ENCODE measurements at places on chromosomes 7 and 10. TPM values are rescaled to one million over a fixed set of nuclear protein-coding genes. Genes with fewer than 3 reads are reported as not detected.

PLAC9 gene
- total RNA-seq, result 0.19 TPM

TRIP6 gene
- 62.6 TPM for total RNA-seq

EIF4H gene
- total RNA-seq, result 515 TPM

PTPRN2 gene
- total RNA-seq, result 1.9 TPM

ASZ1 gene
- total RNA-seq, result not detected

HGF gene
- total RNA-seq, result 0.82 TPM

MRLN gene
- total RNA-seq, result not detected

MACC1 gene
- total RNA-seq, result not detected

FAS gene
- 16.8 TPM for total RNA-seq

SHH gene
- total RNA-seq, result under 0.01 TPM

TMEM176B gene
- not detected for total RNA-seq

C10orf53 gene
- not detected for total RNA-seq

FLNC gene
- 69.6 TPM for total RNA-seq

ANKRD30A gene
- total RNA-seq, result not detected

GHRHR gene
- not detected for total RNA-seq

PPP1R3C gene
- total RNA-seq, result 0.57 TPM

GDF2 gene
- total RNA-seq, result not detected

KCNIP2 gene
- 0.31 TPM for total RNA-seq

HMX2 gene
- not detected for total RNA-seq

LRGUK gene
- total RNA-seq, result 0.16 TPM

CALD1 gene
- total RNA-seq, result 135 TPM

GPR15LG gene
- not detected for total RNA-seq

MACROH2A2 gene
- 0.16 TPM for total RNA-seq

NRF1 gene
- total RNA-seq, result 8.4 TPM

TMEM213 gene
- total RNA-seq, result not detected

SPDYE9 gene
- not detected for total RNA-seq

C7orf33 gene
- total RNA-seq, result not detected

SAMD9L gene
- total RNA-seq, result 26.6 TPM

NT5C2 gene
- total RNA-seq, result 55.5 TPM

GNGT1 gene
- not detected for total RNA-seq

SLC29A3 gene
- total RNA-seq, result 1.5 TPM

C10orf143 gene
- total RNA-seq, result 0.16 TPM

KIF20B gene
- 10.5 TPM for total RNA-seq

STEAP1B gene
- total RNA-seq, result 25.3 TPM

DYDC1 gene
- total RNA-seq, result not detected

HIF1AN gene
- 13.8 TPM for total RNA-seq

FEZF1 gene
- total RNA-seq, result not detected

EPO gene
- not detected for total RNA-seq

NUDT13 gene
- total RNA-seq, result 1.4 TPM

WDR91 gene
- total RNA-seq, result 3.2 TPM

NRCAM gene
- 7.0 TPM for total RNA-seq

TMEM178B gene
- 0.06 TPM for total RNA-seq

LAMB4 gene
- 0.06 TPM for total RNA-seq

MDFIC gene
- 36.6 TPM for total RNA-seq

ANKRD1 gene
- total RNA-seq, result 1,685 TPM

ADAM12 gene
- 0.63 TPM for total RNA-seq

GPER1 gene
- total RNA-seq, result 1.1 TPM

ADRB1 gene
- 0.32 TPM for total RNA-seq

IL2RA gene
- total RNA-seq, result not detected

TACR2 gene
- not detected for total RNA-seq

KLHL7 gene
- total RNA-seq, result 19.1 TPM

HERC4 gene
- 33.7 TPM for total RNA-seq

CREB5 gene
- 12.5 TPM for total RNA-seq

SUN3 gene
- total RNA-seq, result not detected

SKIDA1 gene
- total RNA-seq, result 0.97 TPM

ASB4 gene
- not detected for total RNA-seq

Measured in bladder microvascular endothelial cell (primary cell).